COR-L47 (cell line): ENCODE measurements at places on chromosomes 1 and 21.
A peak's percentile ranks its signal among the peaks of the same experiment; 100 is the strongest.

GRCh38 chr1:41387667-41388091 is 26.4 kb downstream of the FOXO6 start:
- DNase-seq = peak; percentile 89

DNA sequence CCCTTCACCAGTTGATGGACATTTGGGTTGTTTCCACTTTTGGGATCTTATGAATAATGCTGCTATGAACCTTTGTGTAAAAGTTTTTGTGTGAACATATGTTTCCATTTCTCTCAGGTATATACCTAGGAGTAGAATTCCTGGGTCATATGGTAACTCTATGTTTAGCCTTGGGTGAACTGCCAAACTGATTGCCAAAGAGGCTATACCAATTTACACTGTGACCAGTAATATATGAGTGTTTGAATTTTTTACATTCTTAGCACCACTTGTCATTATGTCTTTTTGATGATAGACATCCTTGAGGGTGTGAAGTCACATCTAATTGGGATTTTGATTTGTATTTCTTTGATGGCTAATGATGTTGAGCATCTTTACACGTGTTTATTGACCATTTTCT is 290.1 kb downstream of the DUSP10 start:
- no peak for DNase-seq

DNA sequence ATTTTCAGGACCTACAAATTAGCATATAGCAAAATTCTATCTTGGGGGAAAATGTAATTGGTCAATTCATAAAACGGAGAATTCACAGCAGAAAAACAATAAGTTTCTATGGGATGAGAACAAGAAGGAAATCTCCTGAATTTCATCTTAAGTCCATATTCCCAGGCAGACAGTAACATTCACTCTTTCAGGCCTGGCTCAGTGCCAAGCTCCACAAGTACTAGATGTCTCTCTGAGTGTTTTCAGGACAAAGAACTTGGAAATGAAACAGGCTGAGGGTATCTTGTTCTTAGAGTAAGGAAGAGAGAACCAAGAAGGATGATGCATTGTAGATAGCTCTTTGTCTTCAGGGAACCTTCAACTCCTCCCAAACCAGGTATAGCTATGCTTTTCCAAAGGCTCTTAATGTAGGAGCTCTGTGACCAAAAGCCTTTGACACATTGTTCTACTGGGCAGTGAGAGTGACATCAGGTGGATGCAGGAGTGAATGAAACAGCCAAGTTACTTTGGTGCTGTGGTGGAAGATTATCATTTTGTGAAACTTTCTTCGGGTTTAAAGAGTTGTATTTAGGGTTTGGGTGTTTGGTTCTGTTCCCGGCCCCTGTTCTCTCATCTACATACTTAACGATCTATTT is 298.3 kb downstream of the GPATCH2 start:
- DNase-seq = peak; percentile 17

GRCh38 chr1:206025283-206025820 is 1.7 kb upstream of the CTSE start:
- no peak for DNase-seq

DNA sequence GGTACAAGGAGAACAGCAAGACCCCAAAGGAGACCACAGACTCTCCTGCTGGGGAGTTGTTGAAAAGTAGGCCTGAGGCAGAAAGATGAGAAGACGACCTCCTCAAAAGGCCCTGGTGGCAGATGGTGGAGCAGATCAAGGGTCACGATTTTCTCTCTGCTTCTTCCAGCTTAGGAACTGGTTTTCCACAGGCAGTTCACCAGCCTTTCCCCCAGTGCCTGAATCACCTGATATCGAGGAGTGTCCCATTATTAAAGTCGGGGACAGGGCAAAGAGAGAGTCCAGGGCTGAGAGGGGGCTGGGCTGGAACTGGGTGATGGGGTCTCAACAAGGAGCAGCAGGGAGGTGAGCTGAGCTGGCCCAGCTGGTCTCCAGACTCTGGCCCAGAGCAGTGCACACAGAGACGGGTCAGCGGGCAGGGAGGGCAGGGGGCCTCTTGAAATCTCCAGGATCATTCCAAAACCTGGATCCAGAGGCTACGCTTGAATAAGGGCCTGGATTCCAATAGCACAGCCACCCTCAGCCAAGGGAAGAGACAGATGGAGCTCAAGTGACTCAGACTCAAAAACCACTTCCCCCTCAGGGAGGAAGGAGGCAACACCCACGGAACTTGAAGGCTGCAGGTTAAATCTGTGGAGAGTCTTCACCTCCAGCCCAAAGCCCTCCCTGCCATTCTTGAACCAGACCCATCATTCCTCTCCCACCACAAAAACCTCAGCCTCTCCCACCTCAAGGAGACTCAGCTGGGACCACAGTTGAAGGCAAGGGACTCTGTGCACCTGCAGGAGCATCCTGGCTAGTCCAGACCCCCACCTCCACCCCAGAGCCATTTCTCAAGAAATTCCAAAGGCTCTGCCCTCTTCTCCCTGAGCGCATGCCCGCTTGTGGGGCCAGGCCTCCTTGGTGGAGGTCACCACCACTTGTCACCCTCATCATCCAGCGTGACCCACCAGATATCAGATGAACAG is at the start of gene S100A5:
TSS of gene S100A5 (minus strand) at position 541 of the 968 bp plus-strand sequence. CDS start 743 bp downstream, outside the sequence.
- no peak for DNase-seq

DNA sequence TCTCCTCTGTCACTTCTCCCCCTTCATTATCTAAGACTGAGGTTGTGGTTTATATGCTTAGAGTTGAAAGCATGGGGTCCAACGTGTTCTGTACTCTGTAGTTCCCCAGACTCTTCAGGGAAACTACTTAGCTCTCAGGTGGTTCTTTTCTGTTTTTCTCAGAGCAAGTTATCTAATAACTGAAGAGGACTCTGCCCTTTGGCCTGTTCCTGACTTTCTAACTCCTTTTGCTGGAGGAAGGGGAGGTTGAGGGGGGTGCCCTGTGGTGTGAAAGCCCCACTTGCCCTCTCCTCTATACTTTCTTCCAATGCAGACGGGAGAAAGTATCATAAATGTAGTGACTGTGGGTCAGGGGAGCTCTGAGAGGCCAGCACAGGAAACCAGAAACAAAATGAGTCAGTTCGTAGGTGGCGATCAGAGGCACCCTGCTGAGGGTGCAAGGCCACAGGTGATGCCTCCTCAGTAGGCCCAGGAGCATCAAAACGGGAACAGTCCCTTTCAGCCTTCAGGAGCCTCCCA is 5.0 kb downstream of the SLC25A44 start:
- DNase-seq = no peak

DNA sequence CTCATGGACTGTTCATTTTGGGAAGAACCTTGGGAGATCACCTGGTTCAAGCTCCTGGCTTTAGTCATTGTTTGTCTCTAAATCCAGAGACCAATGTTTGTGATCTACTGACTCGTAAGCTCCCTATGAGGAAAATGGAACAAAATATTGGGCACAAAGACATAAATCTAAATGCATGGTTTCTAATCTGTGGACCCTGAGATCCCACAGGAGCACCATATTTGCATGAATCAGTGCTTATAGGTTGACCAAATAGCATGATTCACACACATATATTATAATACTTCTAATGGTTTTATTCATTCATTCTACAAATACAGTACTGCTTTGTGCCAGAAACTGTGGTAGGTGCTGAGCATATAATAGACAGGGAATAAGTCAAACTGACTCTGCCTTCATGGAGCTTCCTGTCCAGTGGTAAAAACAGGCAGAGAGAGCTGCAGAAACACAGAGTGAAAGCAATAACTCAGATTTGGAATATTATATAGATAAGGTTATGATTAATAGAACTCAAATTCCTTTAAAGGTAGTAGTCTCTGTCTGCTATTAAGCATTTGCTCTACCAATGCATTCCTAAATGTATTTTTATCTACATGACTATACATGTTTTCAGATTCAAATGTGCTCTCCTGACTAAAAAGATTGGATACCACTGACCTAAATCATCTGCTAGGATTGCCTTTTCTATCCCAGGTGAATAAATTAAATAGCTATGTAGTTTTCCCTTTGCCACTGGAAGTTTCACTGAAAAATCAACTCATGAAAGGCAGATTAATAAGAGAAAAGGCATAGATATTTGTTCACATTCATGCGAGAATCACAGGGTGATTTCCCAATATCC is 198.6 kb upstream of the CAMK1G start:
- no peak for DNase-seq

DNA sequence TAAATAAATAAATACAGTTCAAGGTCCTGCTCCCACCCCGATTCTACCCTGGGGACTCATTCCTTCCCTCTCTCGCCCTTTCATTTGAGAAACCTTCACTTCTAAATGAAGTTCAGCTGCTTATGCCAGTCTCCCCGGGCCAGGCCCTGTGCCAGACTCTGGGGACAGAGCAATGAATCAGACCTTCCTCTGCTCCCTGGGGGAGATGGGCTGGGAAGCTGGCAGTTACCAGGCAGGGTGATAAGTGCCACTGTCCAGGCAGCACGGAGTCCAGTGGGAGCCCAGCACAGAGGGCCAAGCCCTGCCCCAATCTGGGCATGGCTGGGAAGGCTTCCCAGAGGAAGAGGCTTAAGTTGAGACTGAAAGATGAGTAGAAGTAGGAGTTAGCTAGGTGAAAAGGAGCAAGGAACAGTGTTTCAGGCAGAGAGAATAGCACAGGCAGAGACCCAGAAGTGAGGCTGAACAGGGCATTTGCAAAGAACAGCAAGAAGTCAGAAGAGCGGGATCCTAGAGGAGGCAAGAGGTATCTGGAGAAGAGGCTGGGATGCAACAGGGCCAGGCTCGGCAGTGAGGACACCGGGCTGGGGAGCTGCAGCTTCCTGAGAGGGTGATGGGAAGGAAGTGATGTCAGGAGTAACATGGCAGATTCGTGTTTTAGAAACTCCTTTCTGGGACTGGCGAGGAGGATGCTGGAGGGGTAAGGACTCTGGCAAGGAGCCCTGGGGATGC is 13.5 kb downstream of the KCNQ4 start:
- DNase-seq = no peak

GRCh38 chr1:36531833-36532232 is 49.1 kb upstream of the CSF3R start:
- DNase-seq = no peak

DNA sequence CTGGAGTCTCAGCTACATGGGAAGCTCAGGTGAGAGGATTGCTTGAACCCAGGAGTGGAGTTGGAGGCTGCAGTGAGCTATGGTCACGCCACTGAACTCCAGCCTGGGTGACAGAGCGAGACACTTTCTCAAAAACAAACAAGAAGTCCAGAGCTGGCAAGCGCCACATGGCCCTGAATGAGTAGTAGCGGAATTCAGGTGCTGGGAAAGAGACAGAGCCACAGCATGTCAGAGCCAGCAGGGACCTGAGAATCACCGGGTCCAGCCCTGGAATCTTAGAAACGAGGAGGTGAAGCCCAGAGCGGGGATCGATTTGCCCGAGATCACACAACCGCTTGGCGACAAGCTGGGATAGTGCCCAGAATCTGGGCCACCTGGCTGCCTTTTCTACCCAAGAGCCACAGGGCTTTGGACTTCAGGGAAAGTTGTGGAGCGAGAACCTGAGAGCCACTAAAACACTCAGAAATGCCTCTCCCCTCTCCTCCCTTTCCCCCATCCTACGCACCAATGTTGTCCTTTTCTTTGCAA is 9.8 kb downstream of the ARL8A start:
- no peak for DNase-seq

DNA sequence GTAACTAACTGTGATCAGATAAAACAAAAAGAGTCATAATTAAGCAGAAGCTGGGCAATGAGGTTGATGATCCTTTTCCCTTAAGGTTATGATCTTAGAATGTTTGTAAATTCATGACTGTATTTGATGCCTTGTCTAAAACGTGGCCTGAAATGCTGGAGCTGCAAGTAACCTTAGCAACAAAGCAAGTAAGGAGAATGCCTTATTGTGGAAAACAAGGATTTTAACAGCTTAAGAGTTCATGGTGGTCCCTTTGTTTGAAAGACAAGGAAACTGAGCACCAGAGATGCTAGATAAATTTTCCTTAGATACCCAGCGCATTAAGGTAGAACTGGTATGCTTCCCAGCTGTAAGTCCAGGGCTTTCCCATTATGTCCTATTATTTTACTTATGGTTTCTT is 25.7 kb upstream of the XPR1 start:
- DNase-seq = no peak

GRCh38 chr1:202189001-202189790 is 4.4 kb upstream of the LGR6 start:
- peak; percentile 68 for DNase-seq

GRCh38 chr1:173002891-173003838 is 47.6 kb downstream of the TNFSF18 start:
- DNase-seq = no peak

- DNase-seq = no peak
These were observed 634 bp downstream of the ALG14 start for GRCh38 chr1:95072117-95072516.

GRCh38 chr1:203130358-203130985 is 2.9 kb downstream of the ADORA1 start:
- no peak for DNase-seq

DNA sequence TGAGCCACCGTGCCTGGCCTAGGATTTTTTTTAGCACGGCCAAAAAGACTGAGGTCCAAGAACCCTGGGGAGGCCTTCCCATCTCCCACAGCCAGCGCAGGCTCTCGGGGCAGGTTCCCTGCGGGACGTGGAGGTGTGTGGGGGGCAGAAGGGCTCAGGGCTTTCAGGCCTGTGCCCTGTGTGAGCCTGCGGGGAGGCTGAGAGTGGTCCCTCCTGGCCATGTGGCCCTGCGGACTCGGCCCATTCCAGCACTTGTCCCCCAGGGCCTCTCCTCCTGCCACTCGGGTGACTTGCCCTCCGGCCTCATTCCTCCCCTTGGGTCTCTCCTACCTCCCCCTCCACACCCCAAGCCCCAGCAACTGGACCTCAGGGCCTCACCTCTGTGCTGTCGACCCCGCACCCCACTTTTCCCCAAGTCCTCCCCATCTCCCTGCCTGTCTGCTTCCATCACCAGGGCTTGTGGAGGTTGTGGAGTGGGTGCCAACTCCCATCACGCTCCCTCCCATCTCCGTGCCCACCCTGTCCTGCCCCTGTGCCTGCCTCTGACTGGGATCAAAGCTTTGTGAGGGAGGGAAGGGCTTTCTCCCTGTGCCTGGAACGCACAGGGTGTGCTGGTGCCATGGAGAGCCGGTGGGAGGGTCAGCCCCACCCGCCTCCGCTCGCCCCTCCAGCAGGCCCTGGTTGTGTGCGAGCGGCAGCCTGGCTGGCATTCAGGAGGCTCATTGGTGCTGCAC is 32.2 kb upstream of the DIP2A start:
- DNase-seq = no peak

DNA sequence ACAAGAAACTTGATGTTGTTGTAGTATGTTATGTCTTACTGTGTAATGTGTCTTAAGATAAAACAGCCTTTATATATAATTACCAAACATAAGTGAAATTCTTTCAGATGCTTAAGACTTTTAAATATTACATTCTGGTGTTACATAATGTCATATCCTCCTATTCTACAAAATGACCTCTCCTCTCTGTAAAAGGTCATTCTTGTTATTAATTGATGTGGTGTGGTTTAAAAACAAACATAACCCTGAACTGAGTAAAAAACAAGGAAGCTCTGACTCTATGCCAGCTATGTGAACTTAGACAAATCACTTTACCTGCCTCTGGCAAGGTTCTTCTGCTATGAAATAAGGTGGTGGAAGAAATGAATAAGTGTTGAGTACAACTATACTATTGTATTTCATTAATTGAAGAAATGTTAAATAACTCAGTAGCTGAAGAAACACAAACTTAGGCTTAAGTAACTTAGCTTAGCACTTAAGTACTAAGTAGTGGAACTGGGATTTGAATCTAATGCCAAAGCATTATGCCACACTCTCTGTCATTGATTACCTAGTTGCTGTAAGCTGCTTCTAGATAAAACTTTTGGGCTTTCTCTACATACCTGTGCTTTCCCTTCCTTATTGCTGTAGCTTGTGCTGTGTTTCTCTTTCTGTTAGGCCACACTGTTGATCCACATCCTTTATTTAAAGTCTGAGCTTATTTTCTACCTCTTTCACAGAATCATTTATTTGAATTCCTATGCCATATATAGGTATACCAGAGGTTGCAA is 859 bp upstream of the ANGPTL1 start:
- no peak for DNase-seq
